ENCODE measurements at places on chromosomes 4 and X. TPM values are rescaled to one million over a fixed set of nuclear protein-coding genes. Genes with fewer than 3 reads are reported as not detected.

The NUP54 gene
- total RNA-seq = 63.3 TPM

GRCh38 chrX:100643212-100643611, 787 bp upstream of the SRPX2 start:
- no peaks in the 10 kb centered on the region for H3K4me1 ChIP-seq
- DNase-seq = no peak
- no peak overlapping the region for H3K4me3 ChIP-seq
- no peaks in the 10 kb centered on the region for H3K36me3 ChIP-seq
- no peak overlapping the region for H3K27ac ChIP-seq

The RPS6KA6 gene
- total RNA-seq = 0.35 TPM

The FMR1NB gene
- not detected for total RNA-seq

GRCh38 chr4:125951261-125951887, 636.6 kb downstream of the FAT4 start:
- H3K36me3 ChIP-seq = no peaks in the 10 kb centered on the region
- H3K4me1 ChIP-seq = no peaks in the 10 kb centered on the region
- no peak overlapping the region for H3K4me3 ChIP-seq
- H3K27ac ChIP-seq = no peak overlapping the region

The SSR4 gene
- 158 TPM for total RNA-seq

GRCh38 chr4:19130866-19131265, 1109.3 kb upstream of the LCORL start:
- no peaks in the 10 kb centered on the region for H3K36me3 ChIP-seq
- no peak for DNase-seq
- H3K27me3 ChIP-seq = no peaks in the 10 kb centered on the region
- H3K4me3 ChIP-seq = no peak overlapping the region
- H3K27ac ChIP-seq = no peak overlapping the region
- no peaks in the 10 kb centered on the region for H3K4me1 ChIP-seq

GRCh38 chr4:153045111-153045982, 109.2 kb downstream of the FHDC1 start:
- H3K27me3 ChIP-seq = no peaks in the 10 kb centered on the region
- no peaks in the 10 kb centered on the region for H3K4me1 ChIP-seq

- no peak overlapping the region for H3K4me3 ChIP-seq
- H3K4me1 ChIP-seq = no peaks in the 10 kb centered on the region
- H3K27me3 ChIP-seq = no peaks in the 10 kb centered on the region
- no peak overlapping the region for H3K27ac ChIP-seq
- no peak for DNase-seq
- no peaks in the 10 kb centered on the region for H3K36me3 ChIP-seq
These were observed 203.6 kb downstream of the ARHGEF9 start for GRCh38 chrX:63581398-63581797.

DNA sequence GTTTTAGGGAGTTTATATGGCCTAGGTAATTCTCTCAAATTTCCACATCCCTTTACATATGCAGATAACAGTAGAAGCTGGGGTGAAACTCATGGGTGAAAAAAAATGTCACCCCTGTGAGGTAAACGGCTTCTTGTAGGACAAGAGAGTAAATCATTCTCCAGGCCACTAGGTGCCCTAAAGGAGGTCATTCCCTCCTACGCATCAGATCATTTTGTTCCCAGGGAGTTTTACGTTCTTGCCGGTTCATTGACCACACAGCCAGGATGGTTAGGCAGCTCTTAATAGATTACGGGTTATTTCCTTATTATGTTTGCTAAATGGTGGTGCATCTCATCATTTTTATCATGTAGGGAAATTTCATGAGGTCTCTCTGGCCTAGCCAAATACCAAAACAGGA, 225.8 kb upstream of the NOCT start:
- no peaks in the 10 kb centered on the region for H3K27me3 ChIP-seq
- H3K4me3 ChIP-seq = no peak overlapping the region
- H3K27ac ChIP-seq = no peak overlapping the region
- no peaks in the 10 kb centered on the region for H3K36me3 ChIP-seq
- DNase-seq = no peak

GRCh38 chr4:168651374-168651773, 154.5 kb downstream of the PALLD start:
- H3K36me3 ChIP-seq = no peaks in the 10 kb centered on the region
- H3K27me3 ChIP-seq = no peaks in the 10 kb centered on the region
- H3K4me3 ChIP-seq = no peak overlapping the region
- H3K4me1 ChIP-seq = no peaks in the 10 kb centered on the region

DNA sequence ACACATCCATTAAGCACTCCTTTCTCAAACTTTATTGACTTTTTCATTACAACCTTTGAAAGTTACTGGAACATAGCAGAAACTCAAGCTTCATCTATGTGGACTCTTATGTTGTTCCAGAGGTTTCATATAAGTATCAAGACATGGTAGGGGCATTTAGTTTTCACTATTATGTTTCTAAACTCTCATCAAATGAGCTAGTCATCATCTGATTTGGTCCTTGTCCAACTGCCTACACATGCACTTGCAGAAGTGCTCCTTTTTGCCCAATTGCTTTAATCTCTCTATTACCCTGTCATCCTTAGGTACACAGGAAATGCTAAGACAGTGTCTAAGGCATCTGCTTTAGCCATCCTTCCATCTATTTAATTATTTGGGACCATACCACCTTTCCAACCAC, 42.2 kb upstream of the EPGN start:
- no peaks in the 10 kb centered on the region for H3K36me3 ChIP-seq
- H3K27ac ChIP-seq = no peak overlapping the region
- no peak for DNase-seq
- H3K4me1 ChIP-seq = no peaks in the 10 kb centered on the region
- no peak overlapping the region for H3K4me3 ChIP-seq

The PCYT1B gene
- not detected for total RNA-seq

GRCh38 chr4:157217708-157218107, 2.8 kb upstream of the GRIA2 start:
- H3K27ac ChIP-seq = no peak overlapping the region
- no peak for DNase-seq
- H3K27me3 ChIP-seq = no peaks in the 10 kb centered on the region
- no peaks in the 10 kb centered on the region for H3K4me1 ChIP-seq
- no peaks in the 10 kb centered on the region for H3K36me3 ChIP-seq
- H3K4me3 ChIP-seq = no peak overlapping the region

- H3K4me3 ChIP-seq = no peak overlapping the region
- no peaks in the 10 kb centered on the region for H3K27me3 ChIP-seq
- DNase-seq = no peak
- no peaks in the 10 kb centered on the region for H3K4me1 ChIP-seq
These were observed 80.1 kb downstream of the ANKRD50 start for GRCh38 chr4:124632439-124632838.

The PWWP3B gene
- not detected for total RNA-seq

GRCh38 chr4:5730993-5731990, 20.3 kb downstream of the EVC start:
- no peak overlapping the region for H3K27ac ChIP-seq
- no peaks in the 10 kb centered on the region for H3K4me1 ChIP-seq
- H3K27me3 ChIP-seq = no peaks in the 10 kb centered on the region
- H3K4me3 ChIP-seq = no peak overlapping the region

GRCh38 chr4:54879576-54879975, 221.8 kb downstream of the KIT start:
- no peaks in the 10 kb centered on the region for H3K36me3 ChIP-seq
- H3K4me1 ChIP-seq = no peaks in the 10 kb centered on the region
- DNase-seq = no peak
- no peak overlapping the region for H3K27ac ChIP-seq
- H3K27me3 ChIP-seq = no peaks in the 10 kb centered on the region
- no peak overlapping the region for H3K4me3 ChIP-seq

The TEX11 gene
- total RNA-seq = not detected

DNA sequence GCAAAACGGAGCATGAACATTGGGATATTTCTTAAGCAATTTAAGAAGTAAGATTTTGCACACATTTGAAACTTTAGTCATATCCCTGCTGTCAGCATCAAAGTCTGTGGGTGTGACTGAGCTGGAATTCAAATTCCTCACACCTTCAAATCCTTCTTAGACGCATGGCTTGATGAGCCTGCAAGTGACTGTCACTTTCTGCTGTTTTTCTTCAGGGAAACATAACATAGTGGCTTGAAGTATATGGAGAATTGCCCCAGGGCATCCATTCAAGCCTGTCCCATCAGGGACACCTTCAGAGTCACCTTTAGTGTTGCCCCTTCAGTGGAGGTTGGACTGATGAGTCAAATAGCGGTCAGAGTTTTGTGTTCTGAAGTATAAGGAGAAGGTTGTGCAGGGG, 17.4 kb downstream of the FHDC1 start:
- H3K36me3 ChIP-seq = no peaks in the 10 kb centered on the region
- no peak overlapping the region for H3K27ac ChIP-seq
- DNase-seq = no peak

DNA sequence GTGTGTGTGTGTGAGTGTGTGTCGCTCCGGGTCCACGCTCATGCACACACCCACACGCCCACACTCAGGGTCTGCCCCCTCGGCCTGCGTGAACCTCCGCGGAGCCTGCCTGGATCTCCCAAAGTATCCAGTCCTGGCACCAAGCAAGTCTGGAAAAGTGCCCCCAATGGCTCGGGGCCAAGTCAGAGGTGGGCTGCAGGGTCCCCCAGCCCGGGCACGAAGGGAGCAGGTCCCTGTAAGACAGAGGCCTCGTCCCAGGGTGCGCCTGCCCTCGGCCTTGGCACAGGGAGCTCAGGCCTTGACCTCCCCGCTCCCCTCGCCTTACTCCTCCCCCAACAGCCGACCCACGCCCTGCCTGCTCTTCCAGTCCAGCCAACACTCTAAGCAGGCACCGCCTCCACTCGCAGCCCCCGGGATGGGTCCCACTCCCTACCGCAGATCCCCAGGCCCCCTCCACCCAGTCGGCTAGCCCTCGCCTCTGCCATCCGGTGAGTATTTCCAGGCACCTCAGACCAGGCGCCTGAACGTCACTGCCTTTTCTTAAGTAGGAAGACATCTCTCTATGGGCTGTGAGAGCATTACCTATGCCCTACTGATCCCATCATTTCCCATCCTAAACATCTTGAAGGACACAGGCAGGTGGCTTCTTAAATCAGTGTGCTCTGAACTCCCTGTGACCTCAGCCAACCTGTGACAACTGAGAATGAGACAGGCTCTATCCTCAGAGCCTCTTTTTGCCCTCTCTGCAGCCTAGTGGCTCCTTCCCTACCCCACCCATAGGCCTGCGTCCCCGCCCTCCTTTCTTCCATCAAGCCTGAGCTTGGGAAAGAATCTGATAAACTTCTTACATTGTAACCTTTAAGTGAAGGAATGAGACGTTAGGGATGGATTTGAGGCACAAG, 704 bp downstream of the FAM114A1 start:
- no peak overlapping the region for H3K4me3 ChIP-seq
- no peaks in the 10 kb centered on the region for H3K36me3 ChIP-seq
- H3K27ac ChIP-seq = peak overlapping the region; percentile 55
- no peak for DNase-seq

- no peak overlapping the region for H3K27ac ChIP-seq
- DNase-seq = no peak
- no peaks in the 10 kb centered on the region for H3K27me3 ChIP-seq
- peaks cover 30% of the 10 kb centered on the region for H3K4me1 ChIP-seq
- H3K4me3 ChIP-seq = no peak overlapping the region
These were observed 33.5 kb upstream of the ASMTL start for GRCh38 chrX:1486177-1486576.

- no peak overlapping the region for H3K4me3 ChIP-seq
- DNase-seq = no peak
- no peak overlapping the region for H3K27ac ChIP-seq
- no peaks in the 10 kb centered on the region for H3K36me3 ChIP-seq
These were observed 552.6 kb upstream of the INTU start for GRCh38 chr4:127080141-127080540.

- H3K27me3 ChIP-seq = no peaks in the 10 kb centered on the region
- no peaks in the 10 kb centered on the region for H3K4me1 ChIP-seq
- no peak overlapping the region for H3K4me3 ChIP-seq
- H3K27ac ChIP-seq = no peak overlapping the region
These were observed 64.5 kb downstream of the FTHL17 start for GRCh38 chrX:31007321-31007720.

DNA sequence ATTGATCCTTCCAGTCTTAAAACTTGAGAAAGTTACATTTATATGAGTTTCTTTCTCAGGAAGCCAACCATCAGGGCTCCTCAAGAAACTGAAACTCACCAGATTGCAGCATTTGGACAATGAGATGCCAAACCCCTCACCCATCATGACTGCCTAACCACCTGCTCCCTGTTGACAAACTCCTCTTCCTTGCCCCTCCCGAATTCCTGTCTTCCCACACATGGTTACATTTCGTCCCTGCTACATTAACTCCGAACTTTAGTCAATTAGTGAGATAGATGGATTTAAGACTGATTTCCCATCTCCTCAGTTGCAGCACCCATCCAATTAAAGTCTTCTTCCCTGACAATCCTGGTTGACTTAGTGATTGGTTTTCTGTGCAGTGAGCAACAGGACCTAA, 118.7 kb downstream of the ZNF330 start:
- H3K27ac ChIP-seq = no peak overlapping the region
- no peaks in the 10 kb centered on the region for H3K36me3 ChIP-seq
- DNase-seq = no peak

DNA sequence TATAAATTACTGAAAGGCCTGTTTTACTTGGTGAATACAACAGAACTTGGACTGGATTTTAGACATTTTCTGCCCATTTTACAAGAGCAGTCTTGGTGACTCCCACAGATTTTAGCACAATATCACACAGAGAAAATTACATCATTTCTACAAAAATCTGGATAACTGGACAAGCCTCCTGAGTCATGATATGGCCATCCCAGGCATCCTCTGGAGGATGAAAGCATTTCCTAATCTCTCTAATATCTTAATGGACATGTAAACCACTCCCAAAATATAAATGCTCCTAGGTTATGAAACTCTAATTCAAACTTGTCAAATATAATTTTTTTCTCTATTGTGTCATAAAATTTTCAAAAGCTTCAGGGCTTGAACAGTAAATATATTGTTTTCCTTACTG, 1170.8 kb upstream of the PCDH7 start:
- H3K36me3 ChIP-seq = no peaks in the 10 kb centered on the region
- no peak overlapping the region for H3K27ac ChIP-seq
- DNase-seq = no peak
- no peak overlapping the region for H3K4me3 ChIP-seq
- H3K4me1 ChIP-seq = no peaks in the 10 kb centered on the region

GRCh38 chr4:147288512-147288911, 192.4 kb upstream of the EDNRA start:
- no peak overlapping the region for H3K27ac ChIP-seq
- H3K27me3 ChIP-seq = no peaks in the 10 kb centered on the region
- H3K4me1 ChIP-seq = no peaks in the 10 kb centered on the region
- H3K36me3 ChIP-seq = no peaks in the 10 kb centered on the region

The SYP gene
- total RNA-seq = 2.5 TPM

- H3K4me1 ChIP-seq = no peaks in the 10 kb centered on the region
- no peak overlapping the region for H3K4me3 ChIP-seq
- no peak overlapping the region for H3K27ac ChIP-seq
- H3K36me3 ChIP-seq = peaks cover 26% of the 10 kb centered on the region
These were observed 8.0 kb downstream of the RPL34 start for GRCh38 chr4:108628411-108628810.

All from CD8-positive, alpha-beta memory T cell (primary cell).